ENCODE measurements at places on chromosomes 2 and 18. TPM values are rescaled to one million over a fixed set of nuclear protein-coding genes. Genes with fewer than 3 reads are reported as not detected.

- no peak for DNase-seq
Measured at GRCh38 chr2:168694866-168695265, 107.6 kb upstream of the NOSTRIN start.

DNA sequence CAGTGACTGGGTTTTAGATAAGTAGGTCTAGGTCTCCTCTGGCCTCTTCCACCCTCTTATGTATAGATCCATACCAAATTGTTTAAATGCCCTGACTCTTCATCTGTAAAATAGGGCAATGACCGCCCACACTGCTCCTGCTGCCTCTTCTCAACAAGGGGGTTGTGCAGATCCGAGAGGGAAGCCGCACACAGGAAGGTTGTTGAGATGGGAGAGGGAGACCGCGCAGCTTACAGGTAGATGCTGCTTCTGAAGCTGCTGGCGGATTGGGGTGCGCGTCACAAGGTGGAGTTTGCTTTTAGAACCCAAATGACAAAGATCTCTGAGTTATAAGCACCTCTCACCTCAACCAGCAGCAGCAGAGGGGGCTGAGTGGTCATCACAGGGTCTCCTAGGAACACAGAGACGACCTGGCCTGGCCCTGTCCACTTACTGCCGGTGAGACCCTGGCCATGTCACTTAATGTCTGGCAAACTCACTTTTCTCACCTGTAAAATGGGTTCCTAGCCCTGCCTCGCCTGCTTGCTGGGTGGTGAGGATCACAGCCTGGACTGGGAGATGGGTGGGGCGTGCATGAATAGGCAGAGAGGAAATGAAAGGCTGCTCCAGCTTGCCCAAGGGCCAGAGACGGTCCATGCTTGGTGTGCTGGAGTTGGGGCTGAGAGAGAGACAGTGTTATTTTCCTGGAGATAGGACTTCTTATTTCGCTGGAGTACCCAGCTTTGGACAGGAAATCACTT lies 251.3 kb downstream of the EIPR1 start:
- DNase-seq: no peak

DNA sequence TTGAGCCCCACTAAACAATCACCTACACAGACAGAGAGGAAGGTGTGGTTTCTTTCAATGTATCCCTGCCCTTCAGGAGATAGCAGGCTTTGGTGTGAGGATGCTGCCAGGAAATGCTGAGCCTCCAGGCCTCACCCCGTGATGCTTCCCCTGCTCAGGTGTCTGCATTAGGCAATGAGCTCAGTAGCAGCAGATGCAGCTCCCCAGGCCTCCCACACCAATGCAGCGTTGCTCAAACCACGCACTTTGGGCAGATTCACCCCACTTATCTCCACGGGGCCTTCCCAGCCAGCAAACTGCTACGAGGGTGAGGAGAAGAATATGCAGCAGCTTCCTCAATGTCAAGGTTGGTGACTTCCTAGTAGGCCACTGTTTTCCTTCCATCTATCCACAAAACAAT lies 229.3 kb upstream of the PXDN start:
- no peak for DNase-seq

DNA sequence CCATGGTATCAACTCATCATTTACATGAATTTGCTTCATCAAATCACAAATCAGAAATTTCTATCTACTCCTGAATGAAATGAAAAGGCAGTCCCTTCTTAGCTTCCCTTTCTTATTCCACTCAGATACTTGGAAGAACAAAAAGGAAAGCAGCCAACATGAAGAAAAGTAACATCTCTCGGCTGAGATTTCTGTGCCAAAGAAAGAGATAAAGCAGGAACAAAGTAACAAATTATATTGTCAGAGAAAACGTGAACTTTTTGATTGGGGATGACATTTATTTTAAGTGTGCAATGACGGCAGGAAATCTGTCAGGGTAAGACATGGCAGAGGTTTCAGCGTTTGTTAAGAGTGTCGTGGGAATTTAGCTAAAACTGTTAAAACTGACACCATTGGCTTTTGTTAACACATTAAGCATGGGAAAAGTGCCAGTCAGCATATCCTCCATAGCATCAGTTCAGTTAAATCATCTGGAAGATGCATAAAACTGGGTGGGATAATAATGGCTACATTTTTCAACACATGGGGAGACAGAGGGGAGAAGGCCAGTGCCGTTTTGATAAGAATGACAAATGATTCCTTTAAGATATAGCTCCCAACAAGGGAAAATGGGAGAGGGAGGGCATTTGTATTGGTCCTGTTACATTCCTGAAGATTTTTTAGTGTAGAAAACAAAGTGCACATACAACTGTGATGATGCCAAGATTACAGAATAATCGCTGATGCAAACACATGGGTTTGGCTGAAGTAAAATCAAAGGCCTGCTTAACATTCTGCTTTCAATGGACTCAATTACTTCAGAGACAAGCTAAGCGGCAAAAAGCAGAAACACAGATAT lies 211.6 kb downstream of the ZNF521 start:
- DNase-seq: no peak

GRCh38 chr18:76504749-76505148 lies 9.7 kb upstream of the ZNF516 start:
- DNase-seq: no peak

DNA sequence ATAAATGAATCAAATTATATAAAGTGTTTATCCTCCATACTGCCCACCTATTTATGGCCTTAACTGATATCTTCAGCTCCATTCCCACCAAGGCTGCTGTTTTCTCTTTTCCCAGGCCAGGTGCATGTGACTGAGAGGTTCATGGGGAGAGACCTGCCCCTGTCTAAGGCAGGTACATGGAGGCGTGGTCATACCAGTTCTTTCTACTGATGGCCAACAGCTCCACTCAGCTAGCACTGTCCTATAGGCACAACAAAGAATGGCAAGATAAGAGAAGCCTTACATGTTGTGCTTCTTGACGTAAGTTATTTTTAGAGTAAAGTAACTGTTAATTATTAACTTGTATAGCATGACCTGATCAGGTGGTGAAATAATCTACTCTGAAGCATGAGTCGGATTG lies 16.8 kb downstream of the AKAIN1 start:
- DNase-seq: no peak

- peak; percentile 94 for DNase-seq
Measured at GRCh38 chr2:109318150-109318948, 189.3 kb downstream of the SH3RF3 start.

- DNase-seq: no peak
Measured at GRCh38 chr2:209687323-209687969, 84.2 kb upstream of the UNC80 start.

DNA sequence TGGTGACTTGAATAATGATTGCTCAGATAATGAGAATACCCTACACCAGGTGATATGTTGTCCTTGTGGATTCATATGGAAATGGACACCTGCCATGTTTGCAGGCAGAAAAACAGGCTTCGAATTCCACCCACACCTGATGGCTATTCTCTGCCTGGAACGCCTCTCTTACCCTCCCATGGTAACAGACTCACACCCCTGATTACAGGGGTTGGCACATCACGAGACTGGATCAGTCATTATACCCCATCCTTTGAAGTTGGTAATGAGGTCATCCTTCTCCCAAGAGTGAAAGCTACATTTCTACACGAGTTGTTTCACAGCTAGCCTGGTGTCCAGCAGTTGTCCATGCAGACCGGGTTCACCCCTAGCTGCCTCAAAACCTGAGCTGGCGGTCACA lies 71.4 kb upstream of the MBOAT2 start:
- DNase-seq: no peak

DNA sequence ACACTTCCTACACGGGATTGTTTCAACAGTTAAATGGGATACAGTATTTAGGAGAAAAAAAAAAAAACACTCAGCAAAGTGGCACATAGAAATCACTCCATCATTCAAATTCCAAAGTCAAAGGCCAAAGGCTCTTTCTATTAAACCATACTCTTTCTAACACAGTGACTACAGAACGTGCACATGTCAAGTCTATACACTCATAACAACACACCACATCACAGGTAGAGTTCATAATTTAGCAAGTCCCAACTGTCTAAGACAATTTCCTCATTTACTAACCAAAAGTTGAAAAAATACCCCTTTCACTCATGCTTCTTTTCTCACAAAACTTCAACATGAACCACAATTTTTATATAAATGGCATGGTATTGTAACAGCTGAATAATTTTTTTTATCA lies 70.8 kb downstream of the MBOAT2 start:
- no peak for DNase-seq

DNA sequence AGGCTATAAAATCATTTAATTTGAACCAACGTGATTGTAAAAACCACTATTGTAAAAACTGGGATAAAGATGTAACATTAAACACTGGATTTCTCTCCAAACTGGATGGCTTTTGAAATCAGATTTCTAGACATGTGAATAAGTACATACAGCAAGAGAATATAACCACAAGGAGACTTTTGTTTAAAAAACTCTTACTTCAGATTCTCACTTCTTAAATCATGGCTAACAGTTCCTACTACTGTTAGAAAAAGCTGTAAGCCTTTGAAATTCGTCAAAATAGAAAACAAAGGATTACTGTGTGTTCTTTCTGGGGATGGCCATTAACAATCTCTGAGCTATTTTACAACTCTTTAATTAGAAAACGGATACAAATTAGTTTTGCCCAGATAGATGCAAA lies 39.4 kb upstream of the SH3BP4 start:
- no peak for DNase-seq

DNA sequence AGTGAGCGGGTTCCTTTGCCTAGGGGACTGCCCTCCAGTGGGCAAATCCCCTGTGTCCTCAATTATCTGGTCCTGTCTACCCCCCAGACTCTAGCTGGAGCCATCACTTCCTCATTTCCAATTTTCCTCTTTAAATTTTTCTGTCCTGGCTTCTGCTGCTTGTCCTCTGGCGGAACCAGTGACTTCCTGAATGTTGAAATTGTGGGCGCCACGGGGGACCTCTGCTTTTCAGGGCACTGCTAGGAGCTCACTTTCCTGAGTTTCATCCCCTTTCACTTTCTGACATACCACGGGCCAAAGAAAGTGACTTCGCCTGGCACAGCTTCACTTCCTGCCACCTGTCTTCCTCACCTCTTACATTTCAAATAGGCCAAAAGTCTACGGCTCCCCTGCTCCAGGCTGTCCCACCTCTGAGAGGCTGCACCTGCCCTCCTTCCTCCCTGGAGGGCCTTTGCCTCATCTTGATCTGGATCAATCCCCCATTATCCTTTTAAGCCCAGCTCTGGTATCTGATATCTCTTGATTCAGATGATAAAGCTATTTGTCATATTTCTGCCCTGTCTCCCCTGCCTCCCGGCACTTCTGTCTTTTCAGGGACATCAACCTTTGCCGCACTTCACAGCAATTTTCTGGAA lies 1.4 kb upstream of the MARCO start:
- DNase-seq: no peak

- no peak for DNase-seq
Measured at GRCh38 chr2:197877038-197877437, 72.6 kb downstream of the PLCL1 start.

GRCh38 chr2:70527447-70528080 lies 26.1 kb downstream of the TGFA start:
- DNase-seq: no peak

DNA sequence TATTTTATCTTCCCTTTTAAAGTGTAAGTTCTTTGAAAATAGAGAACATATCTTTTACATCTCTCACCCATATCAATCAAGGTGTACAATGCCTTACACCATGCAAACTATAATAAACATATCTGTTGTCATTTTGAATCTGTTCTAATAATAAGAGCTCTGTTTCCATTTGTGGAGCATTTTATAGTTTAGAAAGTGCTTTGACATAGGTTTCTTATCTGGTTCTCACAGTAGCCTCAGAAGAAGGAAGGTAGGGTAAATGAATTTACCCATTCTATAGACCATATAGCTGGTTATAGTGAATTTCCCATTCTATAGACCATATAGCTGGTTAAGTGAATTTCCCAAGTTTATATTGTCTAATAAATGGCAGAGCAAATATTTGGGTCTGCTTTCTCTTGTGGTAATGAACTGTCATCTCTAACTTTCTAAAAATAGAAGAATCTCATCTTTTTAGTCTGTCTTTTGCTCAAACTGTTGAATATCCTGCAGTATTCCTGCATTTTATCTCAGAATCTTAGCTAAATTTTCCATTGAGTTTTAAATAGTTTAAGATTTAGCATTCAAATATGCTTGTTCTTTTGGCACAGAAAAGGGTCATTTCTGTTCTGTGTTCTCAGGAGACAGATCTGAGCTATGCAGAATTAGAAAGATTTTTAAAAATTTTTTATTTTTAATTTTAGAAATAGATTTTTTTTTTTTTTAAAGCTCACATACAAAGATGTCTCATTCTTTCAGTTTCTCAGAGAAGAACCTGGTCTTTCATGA lies 80.7 kb upstream of the STON1 start:
- DNase-seq: no peak

GRCh38 chr2:235619544-235619943 lies 125.7 kb downstream of the AGAP1 start:
- DNase-seq: no peak

DNA sequence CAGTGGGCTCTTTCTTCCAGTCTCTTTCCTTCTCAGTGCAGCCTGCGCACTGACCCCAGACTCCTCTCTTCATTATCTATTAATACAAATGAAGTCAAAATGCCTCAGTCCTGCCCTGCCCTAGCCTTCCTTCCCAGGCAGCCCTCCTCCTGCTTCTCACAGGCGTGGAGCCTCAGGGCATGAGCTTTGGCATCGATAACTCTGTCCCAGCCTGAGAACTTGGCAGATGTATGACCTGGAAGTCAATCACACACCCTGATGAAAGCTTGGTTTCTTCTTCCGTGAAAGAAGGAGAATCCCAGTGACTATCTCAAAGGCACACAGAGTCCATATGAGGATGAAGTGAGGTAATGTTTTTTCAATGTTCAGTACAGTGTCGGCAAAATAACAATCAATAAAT lies 600.7 kb upstream of the ID2 start:
- DNase-seq: no peak

The PRSS56 gene
- 0.05 TPM for polyA plus RNA-seq

The HNRNPA3 gene
- polyA plus RNA-seq: 74.1 TPM

The EPAS1 gene
- polyA plus RNA-seq: 149 TPM

The NR4A2 gene
- polyA plus RNA-seq: 22.7 TPM

The TWIST2 gene
- polyA plus RNA-seq: 6.3 TPM

The NDC80 gene
- polyA plus RNA-seq: 0.18 TPM

The BOLL gene
- 0.11 TPM for polyA plus RNA-seq

The VSNL1 gene
- polyA plus RNA-seq: 36.8 TPM

The ALPI gene
- not detected for polyA plus RNA-seq

The TBR1 gene
- polyA plus RNA-seq: 0.02 TPM

Data from right cardiac atrium (tissue), 5 donors.